Stimulated activated CD8-positive, alpha-beta memory T cell treated with anti-CD3 and anti-CD28 coated beads, Interleukin-2, amount 100 ng/mL, for 1 hour (primary cell): ENCODE measurements at places on chromosomes 12 and 14.

- DNase-seq = no peak
Observed at GRCh38 chr14:98803196-98803595, 468.8 kb downstream of the BCL11B start.

DNA sequence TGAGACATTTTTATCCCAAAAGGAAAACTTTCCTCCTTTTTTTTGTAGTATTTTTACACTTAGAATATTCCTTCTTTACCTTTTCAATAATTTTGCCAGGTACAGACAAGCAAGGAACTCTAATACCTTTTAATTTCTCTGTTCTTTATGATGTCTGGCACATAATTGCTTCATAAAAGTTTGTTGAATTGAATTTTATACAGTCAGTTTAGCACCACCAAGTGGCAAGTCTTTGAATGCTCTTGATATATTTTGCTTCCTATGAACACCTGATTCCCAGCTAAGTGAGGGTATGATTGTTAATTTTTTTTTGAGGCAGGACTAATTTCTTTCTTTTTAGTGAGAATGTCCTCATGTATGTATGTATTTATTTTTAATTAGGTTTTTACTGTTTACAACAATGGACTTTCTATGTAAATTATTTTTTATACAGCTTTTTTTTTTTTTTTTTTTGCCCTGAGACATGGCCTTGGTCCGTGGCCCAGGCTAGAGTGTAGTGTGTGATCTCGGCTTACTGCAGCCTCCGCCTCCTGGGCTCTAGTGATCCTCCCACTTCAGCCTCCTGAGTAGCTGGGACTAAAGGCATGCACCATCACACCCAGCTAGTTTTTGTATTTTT, 6.9 kb downstream of the TBC1D15 start:
- no peak for DNase-seq

DNA sequence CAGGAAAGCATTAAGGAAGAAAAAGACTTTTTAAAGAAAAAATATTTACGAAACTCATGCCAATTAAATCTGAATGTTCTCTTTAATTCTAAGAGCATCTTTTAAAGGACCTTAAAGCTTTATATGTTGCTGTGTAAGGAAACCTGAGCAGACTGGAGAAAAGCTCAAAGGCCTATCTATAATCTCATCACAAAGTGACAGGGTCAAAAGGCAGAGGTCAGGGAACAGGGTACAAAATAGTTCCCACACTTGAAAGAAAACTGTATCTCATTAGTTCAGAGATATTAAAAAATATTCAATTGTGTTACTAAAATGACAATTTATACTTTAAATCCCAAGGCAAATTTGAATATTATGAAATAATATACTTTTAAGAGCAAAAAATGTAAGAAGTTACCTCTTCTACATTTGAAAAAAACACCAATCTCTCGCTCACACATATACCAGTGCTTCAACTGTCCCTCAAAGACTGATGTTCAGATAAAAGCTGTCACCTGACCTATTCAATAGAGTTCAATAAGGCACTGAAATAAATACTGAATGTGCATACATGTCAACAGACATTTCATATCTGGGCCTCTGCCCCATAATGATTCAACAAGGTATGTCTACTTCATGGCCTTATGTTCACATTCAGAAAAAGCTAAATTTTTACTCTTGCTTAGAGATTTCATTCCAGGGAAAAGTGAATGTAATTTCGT, 17.9 kb downstream of the DENND5B start:
- no peak for DNase-seq

DNA sequence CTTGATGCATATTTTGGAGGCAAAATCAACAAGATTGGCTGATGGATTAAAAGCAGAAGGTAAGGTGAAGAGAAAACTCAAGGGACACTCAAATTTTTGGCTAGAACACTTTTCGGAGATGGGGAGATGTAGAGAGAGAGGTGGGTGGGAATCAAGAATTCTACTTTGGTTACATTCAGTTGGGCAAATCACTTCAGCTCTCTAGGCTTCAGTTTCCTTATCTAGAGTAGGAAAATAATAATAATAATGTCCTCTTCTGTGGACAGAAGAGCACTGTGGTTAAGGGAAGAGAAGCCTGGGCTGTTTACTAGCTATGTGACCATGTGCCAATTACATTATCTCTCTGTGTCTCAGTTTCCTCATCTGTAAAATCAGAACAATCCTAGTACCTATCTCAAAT, 23.4 kb upstream of the DHRS2 start:
- no peak for DNase-seq

DNA sequence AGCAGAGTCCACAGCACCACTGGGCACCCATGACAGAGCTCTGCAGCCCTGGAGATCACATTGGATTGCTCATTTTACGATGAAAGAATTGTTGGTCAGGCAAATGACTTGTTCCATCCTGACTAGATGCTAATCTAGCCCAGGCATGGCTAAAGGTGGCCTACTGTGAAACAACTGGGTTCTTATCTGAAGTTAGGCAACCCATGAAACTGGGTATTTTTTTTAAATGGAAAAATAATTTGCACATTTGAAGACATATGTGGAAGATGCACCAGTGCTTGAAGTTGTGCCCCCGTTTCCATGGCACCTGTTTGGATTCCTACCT, 8.3 kb downstream of the PYGL start:
- no peak for DNase-seq

DNA sequence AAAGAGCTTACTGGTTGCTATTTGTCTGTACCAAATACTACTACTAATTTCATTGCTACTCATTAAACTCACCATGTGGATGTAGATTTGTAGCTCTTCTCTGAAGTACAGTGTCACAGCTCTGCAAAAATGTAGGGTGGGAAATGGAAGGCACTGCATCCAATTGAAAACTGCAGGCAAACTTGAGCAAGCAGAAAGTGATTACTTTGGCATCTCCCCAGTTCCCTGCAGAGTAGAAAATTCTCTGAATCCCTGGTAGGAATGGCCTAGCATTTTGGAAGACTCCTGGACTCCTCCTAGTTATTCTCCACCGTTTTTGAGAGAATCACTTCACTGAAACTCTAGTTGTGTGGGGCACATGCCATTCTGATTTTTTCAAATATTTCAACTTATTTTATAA, 239.1 kb downstream of the DIO2 start:
- DNase-seq = no peak

- DNase-seq = no peak
Observed at GRCh38 chr14:76373456-76373855, 2.5 kb upstream of the ESRRB start.

- DNase-seq = no peak
Observed at GRCh38 chr14:91281346-91281745, 36.8 kb upstream of the GPR68 start.

GRCh38 chr12:64631197-64631596, 20.9 kb downstream of the RASSF3 start:
- no peak for DNase-seq

DNA sequence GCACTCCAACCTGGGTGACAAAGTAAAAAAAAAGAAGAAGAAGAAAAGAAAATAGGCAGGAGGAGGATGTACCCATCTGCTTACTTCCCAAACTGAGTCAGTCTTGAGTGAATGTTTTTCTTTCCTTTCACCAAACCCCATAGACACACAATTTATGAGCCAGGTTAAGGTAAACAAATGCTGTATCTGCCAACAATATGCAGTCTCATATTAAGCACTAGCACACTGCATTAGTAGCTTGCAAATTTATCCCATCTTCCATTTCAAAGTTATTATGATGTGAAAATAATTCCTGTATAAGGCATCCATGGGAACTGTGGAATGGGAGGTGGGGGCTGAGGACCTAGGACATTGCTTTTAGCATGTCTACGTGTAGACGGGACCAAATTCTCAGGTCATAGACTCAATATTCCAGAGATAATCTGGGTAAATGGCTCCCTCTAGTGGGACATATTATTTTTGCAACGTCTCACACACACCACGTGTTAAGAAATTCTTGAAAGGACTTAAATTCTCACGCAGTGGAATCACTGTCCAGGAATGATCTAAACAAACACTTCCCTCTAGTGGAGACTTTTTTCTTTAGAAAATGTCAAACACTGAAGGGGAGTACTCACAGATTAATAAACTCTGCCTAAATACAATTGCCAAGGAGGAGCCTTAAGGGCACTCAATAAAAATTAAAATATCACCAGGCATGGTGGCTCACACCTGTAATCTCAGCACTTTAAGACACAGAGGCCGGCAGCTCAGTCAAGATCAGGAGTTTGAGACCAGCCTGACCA, 17.1 kb upstream of the OR10P1 start:
- no peak for DNase-seq

GRCh38 chr14:61372379-61372778, 51.0 kb downstream of the PRKCH start:
- DNase-seq = no peak

GRCh38 chr12:107344035-107344808, 250.9 kb upstream of the CRY1 start:
- no peak for DNase-seq

DNA sequence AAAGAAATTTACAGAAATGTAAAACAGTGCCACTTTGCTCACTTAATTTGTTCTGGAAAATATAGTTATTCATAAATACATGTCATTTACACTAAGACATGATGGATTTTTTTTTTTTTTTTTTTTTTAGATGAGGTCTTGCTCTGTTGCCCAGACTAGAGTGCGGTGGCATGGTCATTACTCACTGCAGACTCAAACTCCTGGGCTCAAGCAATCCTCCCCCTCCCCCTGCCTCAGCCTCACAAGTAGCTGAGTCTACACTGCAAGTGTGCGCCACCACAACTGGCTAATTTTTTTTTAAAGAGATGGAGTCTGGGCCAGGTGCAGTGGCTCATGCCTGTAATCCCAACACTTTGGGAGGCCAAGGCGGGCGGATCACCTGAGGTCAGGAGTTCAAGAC, 101.2 kb downstream of the PPP2R5C start:
- DNase-seq = no peak

GRCh38 chr14:36659822-36660735, 1.6 kb upstream of the PAX9 start:
- DNase-seq = no peak

GRCh38 chr14:53532853-53533252, 379.7 kb upstream of the DDHD1 start:
- no peak for DNase-seq

DNA sequence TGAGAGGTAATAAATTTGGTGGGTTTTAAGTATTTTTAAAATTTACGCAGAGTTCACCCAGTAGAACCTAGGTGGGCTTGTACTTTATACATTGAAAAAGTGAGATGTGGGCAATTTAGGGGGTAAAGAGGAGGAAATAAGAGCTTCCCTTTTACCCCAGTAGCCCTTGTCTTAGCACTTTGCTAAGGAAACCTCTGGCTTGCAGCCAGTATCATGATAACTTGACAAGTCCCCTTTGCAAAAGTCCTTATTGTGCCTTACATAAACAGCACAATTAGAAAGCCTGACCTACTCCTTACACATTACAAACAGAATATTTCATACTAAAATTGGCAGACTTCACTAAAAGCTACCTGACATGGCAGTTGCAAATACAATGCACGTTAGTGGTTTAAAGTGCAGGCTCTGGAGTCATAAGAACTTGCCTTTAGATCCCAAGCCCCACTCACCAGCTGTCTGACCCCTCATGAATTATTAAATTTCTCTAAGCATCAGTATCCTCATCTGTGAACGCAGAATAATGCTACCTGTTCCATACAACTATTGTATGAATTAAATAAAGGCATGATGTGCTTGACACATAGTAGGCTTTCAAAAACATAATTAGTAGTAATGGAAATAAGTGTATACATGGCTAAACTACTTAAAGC, 53.2 kb upstream of the NELL2 start:
- no peak for DNase-seq

GRCh38 chr12:109670731-109671130, 42.9 kb upstream of the FAM222A start:
- no peak for DNase-seq

GRCh38 chr14:75806352-75806832, 145.3 kb downstream of the TTLL5 start:
- DNase-seq = no peak

DNA sequence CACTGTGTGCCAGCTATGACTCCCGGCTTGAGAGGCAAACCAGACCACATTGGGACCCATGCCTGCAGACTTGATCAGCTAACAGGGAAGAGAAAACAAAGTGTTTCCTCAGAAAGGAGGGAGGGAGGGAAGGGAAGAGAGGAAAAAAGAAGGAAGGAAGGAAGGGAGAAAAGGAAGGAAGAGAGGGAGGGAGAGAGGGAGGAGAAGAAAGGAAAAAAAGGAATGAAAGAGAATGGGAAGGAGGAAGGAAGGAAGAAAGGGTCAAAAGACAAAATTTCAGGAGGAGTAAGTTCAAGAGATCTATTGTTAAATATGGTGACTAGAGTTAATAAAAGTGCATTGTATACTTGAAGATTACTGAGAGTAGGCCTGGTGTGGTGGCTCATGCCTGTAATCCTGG, 18.9 kb downstream of the FIGNL2 start:
- no peak for DNase-seq

- no peak for DNase-seq
Observed at GRCh38 chr14:25007832-25008231, 42.1 kb downstream of the STXBP6 start.

- peak; percentile 91 for DNase-seq
Observed at GRCh38 chr14:24299255-24300191, at the start of the genes DHRS1 and NOP9. DHRS1 (minus strand) TSS chr14:24299780; CDS start chr14:24299106, 674 bp downstream. NOP9 (plus strand) TSS chr14:24299850; CDS start chr14:24299955, 105 bp downstream.

- no peak for DNase-seq
Observed at GRCh38 chr14:77031759-77032490, 3.4 kb upstream of the IRF2BPL start.

- DNase-seq = peak; percentile 21
Observed at GRCh38 chr12:7907009-7907408, 29.0 kb downstream of the SLC2A3 start.

GRCh38 chr12:12091071-12091470, 20.3 kb downstream of the BCL2L14 start:
- DNase-seq = no peak

DNA sequence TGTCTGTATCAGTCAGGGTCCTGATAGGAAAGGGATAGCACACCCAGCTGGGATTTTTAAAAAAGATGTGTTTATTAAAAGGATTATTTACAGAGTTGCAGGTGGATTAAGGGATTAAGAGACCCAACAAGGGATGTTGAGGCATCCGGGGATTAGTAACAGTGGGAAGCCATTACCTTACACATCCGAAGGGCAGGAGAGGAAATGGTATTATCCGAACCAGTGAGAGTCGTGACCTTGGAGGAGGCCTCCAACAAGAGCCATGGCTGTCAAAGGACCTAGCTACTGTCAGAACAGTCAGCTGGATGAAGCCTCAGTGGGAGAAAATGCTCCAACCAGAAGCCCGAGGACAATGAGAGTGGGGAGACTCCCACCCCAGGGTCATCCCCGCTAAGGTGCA, 146.3 kb upstream of the KRAS start:
- DNase-seq = no peak

GRCh38 chr14:105147671-105148603, 20.6 kb downstream of the JAG2 start:
- DNase-seq = no peak

- DNase-seq = no peak
Observed at GRCh38 chr12:48015954-48016353, 11.7 kb upstream of the COL2A1 start.

DNA sequence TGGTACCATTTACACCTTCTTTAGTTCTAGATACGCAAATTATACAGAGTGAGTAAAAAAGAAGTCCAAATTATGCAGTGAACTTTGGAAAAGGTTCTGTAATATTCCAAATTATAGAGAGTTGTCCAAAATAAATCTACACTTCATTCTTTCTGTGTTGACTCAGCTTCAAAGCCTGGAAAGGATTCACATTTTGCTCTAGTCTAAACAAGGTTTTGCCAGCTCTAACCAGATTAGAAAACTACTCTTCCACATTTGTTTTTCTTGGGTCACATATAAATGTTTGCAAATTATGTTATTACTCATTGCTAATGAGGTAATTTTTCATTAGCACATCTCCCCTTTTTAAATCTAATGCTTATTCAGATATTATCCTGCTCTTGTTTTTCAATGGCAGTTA, 1562.4 kb upstream of the SEL1L start:
- DNase-seq = no peak
